ENCODE measurements at places on chromosomes 2 and 18.

DNA sequence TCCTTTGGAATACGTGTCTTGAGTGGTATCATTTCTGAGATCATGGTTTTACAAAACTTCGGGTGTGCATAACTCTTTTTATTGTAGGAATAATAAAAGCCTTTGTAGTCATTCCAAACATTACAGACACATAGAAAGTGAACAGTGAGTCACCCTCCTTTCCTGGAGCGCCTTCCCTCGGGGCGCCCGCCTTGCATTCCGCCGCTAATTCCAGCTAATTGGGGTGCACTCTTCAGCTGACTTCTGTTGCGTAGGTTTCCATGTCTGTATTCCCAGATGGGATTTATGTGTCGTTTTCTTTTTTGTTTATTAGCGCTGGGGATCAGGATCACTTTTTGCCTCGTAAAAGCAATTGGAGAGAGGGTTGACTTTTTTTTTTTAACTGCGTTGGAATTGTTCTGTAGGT lies 18.7 kb downstream of the SH3BP4 start:
- DNase-seq, result no peak

- no peak for DNase-seq
Observed at GRCh38 chr2:27236626-27237025, 19.5 kb downstream of the CAD start.

GRCh38 chr18:46324087-46324955 lies 220.1 kb downstream of the HAUS1 start:
- DNase-seq, result no peak

DNA sequence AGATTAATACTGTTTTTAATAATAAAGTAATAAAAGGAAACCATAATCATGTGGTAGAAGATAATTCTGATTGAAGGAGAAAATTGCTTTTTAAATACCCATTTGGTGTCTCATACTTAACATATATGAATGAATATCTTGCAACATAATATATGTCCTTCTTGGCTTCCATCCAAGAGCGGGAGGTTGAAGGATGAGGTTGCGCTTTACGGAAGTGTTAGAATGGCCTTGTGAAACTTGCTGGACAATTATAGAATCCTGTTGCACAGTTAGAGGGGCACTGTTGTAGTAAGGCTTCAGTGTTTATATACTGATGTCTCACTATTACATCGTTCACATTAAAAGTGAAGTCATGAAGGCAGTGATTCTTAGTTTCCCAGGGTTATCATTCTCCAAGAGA lies 9.4 kb downstream of the INSIG2 start:
- no peak for DNase-seq

DNA sequence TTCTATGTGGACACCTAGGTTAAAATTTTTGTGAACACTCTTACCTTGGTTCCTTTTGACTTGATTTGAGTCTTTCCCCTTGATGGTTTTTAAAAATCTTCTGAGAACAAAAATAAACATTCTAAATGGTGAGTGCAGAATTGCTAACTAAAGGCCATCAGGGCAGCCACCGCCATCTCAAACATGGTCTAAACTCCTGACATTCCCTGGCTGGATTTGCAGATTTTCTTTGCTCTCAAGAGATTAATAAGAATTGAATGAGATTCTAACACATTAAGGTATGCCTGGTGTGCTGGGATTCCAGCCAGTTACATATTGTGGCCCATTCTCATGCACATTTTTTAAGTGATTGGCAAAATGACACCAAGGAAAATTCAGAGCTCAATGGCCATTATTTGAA lies 17.2 kb upstream of the CTDP1 start:
- DNase-seq, result no peak

- DNase-seq, result no peak
Observed at GRCh38 chr18:709771-710170, 2.7 kb downstream of the ENOSF1 start.

DNA sequence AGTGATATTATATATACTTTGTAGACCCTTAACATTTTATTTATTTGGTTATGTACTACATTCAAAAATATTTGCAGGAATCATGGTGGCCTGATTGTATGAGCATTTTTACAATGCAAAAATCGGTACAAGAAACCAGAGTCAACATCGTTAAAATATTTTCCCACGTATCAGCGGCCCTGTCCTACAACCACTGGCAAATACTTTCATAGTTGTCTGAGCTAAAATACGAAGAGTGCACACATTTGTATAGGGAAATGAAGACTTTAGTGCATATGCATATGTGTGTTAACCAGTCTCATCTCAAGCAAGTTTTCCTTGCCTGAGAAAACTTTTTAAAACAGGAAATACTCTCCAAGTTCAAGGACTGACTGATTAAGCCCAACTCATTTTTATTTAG lies 35.9 kb downstream of the CCDC102B start:
- no peak for DNase-seq

DNA sequence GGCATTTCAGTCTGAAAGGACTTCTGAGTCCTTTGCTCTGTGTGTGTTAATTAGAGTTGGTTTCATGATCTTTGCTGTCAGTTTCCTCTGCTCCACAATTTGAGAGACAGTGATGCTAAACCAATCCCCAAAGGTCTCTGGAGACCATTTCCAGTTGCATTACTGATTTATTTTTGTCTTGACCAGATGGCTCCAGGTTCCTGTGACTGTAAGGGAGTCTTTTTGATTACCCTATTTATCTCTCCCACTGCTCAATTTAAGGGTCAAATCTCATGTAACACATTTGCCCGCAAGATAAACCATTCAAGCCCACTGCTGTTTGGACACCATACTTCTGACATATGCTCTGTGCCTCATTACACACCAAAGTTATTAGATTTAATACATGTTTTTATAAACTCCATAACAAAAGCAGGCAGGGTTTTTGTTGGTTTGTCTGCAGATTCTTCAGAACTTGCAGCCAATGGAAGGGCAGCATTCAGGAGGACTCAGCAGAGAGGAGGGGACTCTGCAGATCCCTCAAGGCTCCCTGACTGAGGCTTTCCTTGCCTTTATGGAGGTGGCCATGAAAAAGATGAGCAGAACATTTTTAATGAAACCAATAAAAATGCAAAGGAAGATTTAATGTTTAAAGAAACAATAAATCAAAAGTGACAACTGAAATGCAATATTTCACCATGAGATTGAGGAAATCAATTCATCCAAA lies 889.3 kb upstream of the CELF4 start:
- DNase-seq, result no peak

DNA sequence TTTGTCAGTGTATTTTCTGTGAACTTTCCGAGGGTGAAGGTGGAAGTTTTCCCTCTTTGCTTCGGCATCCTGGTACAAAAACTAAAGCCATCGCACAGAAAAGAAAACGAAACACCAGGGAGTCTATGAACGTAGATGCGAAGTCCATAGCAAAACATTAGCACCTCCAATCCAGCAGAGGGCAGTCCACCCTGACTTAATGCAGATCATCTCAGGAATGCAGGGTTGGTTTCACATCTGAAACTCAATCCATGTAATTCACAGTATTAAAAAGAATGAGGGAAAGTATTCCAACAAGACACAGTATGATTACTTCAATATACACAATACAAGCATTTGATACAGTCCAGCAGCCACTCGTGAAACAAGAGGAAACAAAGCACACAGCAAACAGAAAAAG lies 70.8 kb downstream of the RTP5 start:
- DNase-seq, result no peak

- no peak for DNase-seq
Observed at GRCh38 chr2:54519841-54520459, 63.8 kb downstream of the SPTBN1 start.

DNA sequence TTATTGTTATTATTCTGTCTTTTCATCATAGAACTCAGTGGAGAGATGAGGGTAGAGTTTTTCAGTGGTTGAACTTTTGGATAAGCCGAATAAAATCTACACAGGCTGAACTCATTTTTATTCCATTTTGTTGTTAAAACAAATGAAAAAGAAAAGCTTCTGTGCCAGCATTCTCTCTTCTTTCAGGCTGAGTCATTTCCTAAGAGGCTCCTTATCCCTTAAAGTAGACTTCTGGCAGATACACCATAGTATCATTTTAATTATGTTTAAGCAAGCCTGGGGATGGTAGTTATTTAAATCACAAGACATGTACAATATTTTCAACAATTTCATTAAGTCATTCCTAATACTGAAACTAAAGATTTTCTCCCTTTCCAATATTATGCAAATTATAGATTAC lies 1364.0 kb upstream of the NRXN1 start:
- DNase-seq, result no peak

DNA sequence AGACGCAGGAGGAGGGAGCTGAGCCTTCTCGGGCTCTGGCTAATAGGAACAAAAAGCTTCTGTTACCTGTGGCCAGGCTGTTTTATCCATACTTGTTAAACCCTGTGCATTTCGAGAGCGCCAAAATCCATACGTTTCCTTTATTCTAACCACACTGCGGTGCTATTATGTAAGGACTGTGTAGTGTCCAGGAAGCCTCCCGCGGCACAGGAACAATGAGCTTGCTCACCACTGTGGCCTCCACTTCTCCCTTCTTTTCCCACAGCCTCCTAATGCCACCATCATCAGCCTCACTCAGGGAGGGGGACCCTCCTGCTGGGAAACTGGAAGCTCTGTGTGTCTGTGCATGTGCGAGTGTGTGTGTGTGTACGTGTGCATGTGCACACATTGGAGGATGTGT lies 268.5 kb downstream of the HAUS1 start:
- DNase-seq, result no peak

DNA sequence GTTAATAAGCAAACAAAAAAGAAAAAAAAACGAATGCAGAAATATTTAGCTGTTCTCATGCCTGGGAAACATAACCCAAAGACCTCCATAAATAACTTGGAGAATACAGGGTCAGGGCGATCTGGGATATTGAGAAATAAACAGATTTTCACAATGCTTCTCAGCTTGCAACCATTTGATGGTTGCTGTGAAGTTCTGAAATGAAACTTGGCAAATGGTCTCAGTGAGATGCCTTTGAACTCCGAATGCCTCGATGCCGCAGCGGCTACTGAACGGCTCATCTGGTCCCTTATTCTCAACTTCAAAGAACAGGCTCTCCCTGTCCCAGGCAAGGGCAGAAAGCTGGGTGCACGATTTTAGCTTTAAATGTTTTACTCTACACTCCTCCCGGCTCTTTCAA lies 78.1 kb downstream of the ZNF516 start:
- no peak for DNase-seq

- no peak for DNase-seq
Observed at GRCh38 chr2:653645-654425, 23.4 kb downstream of the TMEM18 start.

DNA sequence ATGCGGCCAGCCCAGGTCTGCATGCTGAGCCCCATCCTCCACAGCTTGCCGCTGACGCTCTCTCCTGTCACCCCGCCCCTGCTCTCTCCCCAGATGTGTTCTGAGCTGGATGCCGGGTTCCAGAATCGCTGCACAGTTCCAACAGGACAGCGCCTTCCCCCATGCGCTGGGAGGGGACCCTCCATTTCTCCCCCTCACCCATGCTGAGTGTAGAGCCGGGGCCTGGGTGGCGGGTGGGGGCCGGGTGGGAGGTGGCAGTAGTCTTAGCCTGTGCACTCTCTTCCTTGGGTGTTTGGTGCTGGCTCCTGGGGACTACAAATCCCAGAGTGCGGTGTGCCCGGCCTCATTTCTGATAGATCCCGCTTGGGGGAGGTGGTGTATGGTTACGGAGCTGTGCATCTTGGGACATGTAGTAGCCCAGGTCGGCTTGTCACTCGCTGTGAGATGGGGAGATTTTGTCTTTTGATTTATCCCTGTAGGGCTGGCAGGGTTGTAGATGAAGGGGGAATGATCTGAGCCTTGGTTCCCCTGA lies 6.8 kb downstream of the DNAJB2 start:
- DNase-seq, result no peak

GRCh38 chr18:72908181-72908580 lies 40.4 kb upstream of the NETO1 start:
- no peak for DNase-seq

DNA sequence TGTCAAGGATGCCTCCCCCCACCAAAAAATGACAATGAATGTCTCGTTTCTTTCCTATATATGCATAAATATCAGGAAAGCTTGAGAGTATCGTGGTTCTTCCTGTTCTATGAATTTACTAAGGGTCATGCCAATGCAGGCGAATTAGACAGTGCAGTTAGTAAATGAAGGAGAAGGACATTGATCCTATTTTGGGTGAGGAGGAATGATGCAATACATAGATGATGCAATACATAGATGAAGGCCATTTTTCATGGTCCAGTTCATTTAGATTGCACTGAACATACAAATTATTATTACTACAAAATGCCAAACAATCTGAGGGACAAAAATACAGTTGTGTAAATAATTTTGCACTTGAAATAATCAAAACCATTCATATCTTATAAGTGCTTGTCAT lies 1265.0 kb downstream of the LRP1B start:
- DNase-seq, result no peak

DNA sequence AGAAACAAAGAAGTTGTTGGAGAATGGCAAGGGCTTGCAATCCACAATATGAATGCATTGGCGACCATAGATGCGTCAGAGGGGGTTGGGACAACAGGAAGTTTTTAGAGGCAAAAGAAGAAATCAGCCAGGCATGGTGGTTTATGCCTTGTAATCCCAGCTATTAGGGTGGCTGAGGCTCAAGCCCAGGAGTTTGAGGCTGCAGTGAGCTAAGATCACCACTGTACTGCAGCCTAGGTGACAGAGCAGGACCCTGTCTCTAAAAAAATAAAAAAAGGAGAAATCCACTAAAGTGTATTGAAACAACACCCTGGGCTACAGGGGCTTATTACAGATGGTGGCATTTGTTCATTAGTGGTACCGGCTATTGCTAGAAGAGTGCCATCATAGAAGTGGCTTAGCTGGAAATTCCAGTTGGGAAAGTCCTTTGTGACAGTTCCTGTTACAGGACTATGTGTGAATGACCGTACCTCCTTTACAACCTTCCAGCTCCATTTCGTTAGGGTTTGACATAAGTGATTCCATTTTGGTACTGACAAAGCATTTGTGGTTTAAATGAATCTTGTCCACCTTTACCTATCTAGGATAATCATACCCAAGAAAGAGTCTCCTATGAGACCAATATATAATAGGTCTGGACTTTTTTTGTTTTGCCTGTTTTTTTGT lies 10.7 kb upstream of the WDSUB1 start:
- DNase-seq, result no peak

DNA sequence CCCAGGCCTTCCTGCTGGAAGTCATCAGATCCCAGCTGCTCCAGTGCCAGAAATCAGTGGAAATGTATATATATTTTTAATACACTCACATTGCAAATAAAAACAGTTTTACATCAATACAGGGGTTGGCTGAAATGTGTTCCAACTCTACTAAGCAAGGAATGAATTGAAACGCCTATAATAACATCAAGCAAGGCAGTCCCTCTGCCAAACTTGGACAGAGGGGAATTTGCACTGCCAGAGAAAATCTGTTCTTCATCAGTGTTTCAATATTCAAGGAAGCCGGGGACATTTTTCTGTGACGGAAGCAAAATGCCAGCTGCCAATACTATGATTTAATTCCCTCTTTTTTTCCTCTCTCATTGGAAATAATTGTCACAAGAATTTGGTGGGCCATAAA lies 335.3 kb downstream of the TNS1 start:
- no peak for DNase-seq

- no peak for DNase-seq
Observed at GRCh38 chr2:240440704-240441320, 5.3 kb downstream of the GPC1 start.
